Endothelial cell (in vitro differentiated cells): ENCODE measurements at places on chromosomes 3 and 15.

DNA sequence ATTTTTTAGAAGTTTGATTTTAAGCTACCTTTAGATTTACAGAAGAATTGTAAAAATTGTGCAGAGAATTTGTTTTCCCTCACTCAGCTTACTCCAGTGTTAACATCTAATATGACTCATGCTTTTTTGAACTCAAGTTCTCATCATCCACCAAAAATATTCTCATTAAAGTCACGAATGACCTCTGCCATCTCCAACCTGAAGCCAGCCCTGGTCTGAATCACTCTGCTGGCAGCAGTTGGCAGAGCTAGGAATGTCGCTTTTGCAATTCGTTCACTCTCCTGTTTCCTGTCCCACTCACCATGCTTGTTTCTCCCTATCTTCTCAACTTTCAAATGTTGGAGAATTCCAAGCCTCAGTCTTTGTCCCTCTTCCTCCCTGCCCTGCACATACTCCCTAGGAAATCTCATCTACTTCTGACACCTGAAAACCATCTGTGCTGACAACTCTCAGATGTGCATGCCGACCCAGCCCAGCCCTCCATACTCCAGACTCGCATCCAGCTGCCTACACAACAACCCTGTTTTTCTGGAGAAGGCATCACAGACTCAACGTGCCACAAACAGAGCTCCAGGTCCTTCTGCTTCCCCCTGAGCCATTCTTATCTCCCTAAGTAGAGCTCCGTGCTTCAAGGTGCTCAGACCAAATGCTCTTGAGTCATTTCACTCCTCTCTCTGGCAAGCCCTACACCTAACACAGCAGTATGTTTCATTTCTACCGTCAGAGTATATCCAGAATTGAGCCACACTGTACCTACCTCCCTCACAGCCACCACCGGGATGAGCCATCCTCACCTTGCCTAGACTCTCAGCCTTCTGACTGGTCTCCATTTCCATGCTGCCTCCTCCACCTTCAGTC is 24.9 kb downstream of the PRR23E start:
- DNase-seq = no peak

DNA sequence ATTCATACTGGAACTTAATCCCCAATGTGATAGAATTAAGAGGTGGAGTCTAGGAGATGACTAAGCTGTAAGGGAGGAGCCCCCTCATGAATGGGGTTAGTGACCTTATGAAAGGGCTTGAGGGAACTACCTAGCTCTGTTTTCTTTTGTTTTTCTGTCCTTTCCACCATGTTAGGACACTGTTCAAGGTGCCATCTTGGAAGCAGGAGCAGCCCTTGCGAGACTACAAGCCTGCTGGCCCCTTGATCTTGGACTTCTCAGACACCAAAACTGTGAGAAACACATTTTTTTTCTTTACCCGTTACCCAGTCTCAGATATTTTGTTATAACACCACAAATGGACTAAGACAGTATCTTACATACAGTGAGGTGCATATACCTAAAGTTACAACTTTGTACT is 26.5 kb downstream of the GOLGA6A start:
- no peak for DNase-seq

DNA sequence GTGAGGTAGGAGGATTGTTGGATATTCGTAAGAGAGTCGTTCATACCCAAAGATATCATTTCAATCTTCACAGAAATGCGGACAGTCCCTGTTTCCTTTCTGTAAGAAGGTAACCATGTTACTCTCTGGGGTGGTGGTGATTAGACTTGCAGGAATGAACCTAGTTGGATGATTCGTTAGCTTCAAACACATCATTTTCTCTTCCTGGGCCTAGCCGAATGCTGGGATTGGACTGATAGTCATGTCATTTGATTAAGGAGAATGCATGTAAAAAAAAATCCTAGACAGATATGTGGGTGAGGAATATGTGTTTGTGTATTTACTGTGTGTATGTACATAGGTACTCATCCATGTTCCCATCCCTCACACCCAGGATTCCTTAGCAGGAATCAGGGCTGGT is 12.4 kb downstream of the SLCO3A1 start:
- DNase-seq = no peak

DNA sequence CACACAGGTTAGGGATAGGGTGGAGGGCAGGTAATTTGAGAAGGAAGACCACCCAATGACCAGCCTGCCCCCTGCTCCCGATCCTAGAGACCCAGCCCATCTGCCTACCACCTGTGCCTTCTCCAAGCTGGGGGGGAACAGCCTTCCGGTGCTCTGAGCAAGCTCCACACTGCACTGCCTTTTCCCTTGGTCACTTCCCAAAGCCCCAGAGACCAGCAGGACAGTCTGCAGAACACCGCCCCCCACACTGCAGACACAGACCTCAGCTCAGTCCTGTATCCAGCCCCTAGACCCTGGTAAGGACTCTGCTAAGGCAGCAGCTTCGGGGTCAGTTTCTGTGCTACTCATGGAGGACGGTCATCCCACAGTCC is 156.9 kb downstream of the MEGF11 start:
- DNase-seq = no peak

GRCh38 chr15:39092354-39092753 is 488.5 kb upstream of the THBS1 start:
- no peak for DNase-seq

GRCh38 chr3:138513090-138513843 is 78.9 kb downstream of the ESYT3 start:
- no peak for DNase-seq
